ENCODE measurements at places on chromosomes 6 and 20. TPM values are rescaled to one million over a fixed set of nuclear protein-coding genes. Genes with fewer than 3 reads are reported as not detected.

The RIMS4 gene
- total RNA-seq, result 1.6 TPM

The ADGRF5 gene
- not detected for total RNA-seq

The PAK5 gene
- not detected for total RNA-seq

The MPIG6B gene
- total RNA-seq, result not detected

The MRAP2 gene
- 2.0 TPM for total RNA-seq

The PLCB1 gene
- total RNA-seq, result 0.58 TPM

The HCK gene
- total RNA-seq, result 0.06 TPM

The TCF21 gene
- total RNA-seq, result not detected

The DNMT3B gene
- 5.2 TPM for total RNA-seq

The CDSN gene
- not detected for total RNA-seq

The BTN1A1 gene
- not detected for total RNA-seq

The TRIM15 gene
- total RNA-seq, result not detected

The PRR18 gene
- 0.11 TPM for total RNA-seq

Measured in A549 treated with GW870086 at 1 μM for 4 hours (cell line).